Cerebellar nuclear complex (tissue), 1 donor: ENCODE measurements at places on chromosomes 1 and 21.

- DNase-seq, result no peak
Measured at GRCh38 chr1:3664700-3665375, 12.5 kb downstream of the TP73 start.

DNA sequence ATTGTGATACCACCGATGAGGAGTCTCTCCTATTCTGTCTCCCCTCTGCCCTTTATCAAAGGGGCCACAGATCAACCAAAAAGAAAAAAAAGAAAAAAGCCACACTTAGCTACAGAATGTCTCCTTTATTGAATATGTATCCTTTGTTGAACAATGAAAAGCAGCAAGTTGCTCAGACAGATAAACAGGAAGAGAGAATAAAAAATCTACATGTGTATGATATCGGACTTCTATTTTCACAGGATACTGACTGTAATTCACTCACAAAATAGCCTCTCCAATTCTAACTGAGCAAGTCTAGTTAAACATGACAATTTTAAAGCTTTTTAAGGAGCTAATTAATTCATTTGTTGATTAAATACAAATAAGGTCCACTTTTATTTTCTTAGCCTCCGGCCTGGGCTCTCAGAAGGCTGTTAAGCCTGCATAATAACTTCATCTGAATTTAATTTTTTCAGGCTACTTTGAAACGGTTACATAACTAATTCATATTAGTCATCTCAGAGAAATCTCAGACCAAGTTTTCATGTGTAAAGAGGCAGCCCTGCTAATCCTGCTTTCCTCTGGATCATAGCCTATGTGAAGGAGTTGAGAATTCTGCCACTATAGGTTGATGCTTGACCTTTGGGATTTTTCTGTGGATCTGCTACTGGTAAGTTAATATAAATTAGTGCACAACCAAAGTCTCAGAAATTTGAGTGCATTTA, 304.1 kb upstream of the NR5A2 start:
- no peak for DNase-seq

GRCh38 chr1:234842726-234843641, 233.0 kb upstream of the IRF2BP2 start:
- no peak for DNase-seq

- DNase-seq, result no peak
Measured at GRCh38 chr1:245000872-245001188, 136.5 kb upstream of the HNRNPU start.

- DNase-seq, result no peak
Measured at GRCh38 chr1:18974606-18975005, 18.1 kb upstream of the IFFO2 start.

DNA sequence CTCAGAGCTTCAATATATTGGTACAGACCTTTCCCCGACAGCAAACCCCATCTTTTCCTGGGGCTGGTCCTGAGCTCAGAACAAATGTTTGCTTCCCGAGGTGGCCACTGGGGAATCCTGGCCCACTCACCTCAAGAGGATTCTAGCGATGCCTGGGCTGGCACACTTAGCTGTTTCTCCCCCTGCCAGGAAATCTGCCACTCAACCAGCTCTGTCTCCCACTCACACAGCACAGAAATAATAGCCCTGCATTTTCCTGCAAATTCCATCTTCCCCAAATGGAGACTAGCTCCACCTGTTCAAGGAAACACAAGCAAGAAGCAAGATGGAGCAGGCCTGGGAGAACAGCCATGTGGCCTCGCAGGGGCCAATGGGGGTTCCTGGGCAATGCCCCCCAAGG, 21.1 kb downstream of the KCNN3 start:
- no peak for DNase-seq

- DNase-seq, result peak; percentile 58
Measured at GRCh38 chr1:90671741-90672140, 45.4 kb downstream of the BARHL2 start.

DNA sequence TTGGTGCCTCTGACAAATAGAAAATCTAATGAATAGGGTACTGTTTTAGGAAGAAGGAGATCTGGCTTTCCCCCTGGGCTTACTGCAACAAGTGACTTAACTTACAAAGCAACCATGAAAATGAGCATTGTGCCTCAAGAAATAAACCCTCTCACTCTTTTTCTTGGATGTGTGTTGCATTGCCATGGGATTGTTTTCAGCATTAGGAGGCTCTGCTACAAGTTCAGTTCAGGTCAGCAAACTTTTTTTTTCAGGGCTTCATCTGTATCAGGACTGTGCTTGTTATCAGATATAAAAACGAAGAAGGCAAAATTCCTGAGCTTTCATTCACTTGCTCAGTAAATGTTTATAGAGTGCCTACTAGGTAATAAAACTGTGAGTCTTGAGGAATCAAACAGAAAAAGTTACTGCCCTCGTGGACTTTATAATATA, 37.8 kb upstream of the DOCK7 start:
- DNase-seq, result no peak
